ENCODE measurements at places on chromosomes 3 and 15. TPM values are rescaled to one million over a fixed set of nuclear protein-coding genes. Genes with fewer than 3 reads are reported as not detected.
A peak's percentile ranks its signal among the peaks of the same experiment; 100 is the strongest.

- no peak for DNase-seq
Measured at GRCh38 chr15:81859737-81860516, 185.9 kb downstream of the MEX3B start.

- DNase-seq, result no peak
Measured at GRCh38 chr3:21673393-21673792, 77.6 kb downstream of the ZNF385D start.

GRCh38 chr3:188349351-188349901 is 195.5 kb downstream of the LPP start:
- no peak for DNase-seq

- DNase-seq, result no peak
Measured at GRCh38 chr3:132507657-132508056, 89.4 kb upstream of the ACKR4 start.

GRCh38 chr3:52570076-52570475 is 33.7 kb downstream of the UQCC5 start:
- no peak for DNase-seq

- no peak for DNase-seq
Measured at GRCh38 chr15:36942248-36942827, 158.0 kb downstream of the MEIS2 start.

GRCh38 chr15:68572921-68573320 is 5.9 kb upstream of the CORO2B start:
- no peak for DNase-seq

GRCh38 chr3:100443690-100444089 is 42.4 kb downstream of the LNP1 start:
- no peak for DNase-seq

DNA sequence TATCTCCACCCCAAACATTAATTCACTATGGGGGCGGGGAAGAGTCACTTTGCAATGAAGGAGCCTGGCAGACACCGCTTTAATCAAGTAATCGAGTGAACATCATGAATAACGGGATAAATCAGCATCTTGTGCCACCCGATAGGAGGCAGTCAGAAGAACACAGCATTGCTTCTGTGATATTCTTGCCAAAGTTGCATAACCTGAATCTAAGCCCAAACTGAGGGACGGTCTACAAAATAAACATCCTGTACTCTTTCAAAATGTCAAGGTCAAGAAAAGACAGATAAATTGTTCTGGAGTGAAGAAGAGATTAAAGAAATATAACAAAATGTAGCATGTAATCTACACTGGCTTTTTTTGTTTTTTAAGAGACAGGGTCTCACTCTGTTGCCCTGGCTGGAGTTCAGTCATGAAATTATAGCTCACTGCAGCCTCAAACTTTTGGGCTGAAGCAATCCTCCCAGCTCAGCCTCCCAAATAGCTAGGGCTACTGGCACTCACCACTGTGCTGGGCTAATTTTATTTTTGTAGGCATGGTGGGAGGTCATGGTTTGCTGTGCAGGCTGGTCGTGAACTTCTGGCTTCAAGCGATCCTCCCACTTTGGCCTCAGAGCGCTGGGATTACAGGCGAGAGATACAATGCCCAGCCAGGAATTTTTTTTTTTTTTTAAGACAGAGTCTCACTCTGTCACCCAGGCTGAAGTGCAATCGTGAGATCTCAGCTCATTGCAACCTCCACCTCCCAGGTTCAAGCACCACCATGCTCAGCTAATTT is 20.1 kb upstream of the VWA5B2 start:
- DNase-seq, result no peak

DNA sequence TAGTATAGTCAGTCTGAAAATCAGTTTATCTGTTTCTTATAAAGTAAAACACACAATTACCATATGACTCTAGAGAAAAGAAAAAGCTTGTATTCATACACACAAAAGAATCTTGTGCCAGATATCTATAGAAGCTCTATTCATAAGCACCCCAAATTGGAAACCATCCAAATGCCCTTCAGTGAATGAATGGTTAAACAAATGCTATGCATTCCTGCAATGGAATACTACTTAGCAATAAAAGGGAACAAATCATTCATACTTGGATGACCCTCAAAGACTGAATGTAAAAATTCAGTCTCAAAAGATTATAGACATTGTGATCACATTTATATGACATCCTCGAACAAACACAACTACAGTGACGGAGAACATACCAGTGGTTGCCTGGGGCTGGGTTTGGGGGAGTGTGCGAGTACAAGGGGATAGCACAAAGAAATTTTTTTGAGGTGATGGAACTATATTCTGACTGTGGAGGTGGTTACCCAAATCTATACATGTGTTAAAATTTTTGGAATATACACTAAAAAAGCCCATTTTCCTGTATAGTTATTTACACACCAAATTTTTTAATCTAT is 680.6 kb downstream of the NTRK3 start:
- no peak for DNase-seq

- DNase-seq, result peak; percentile 34
Measured at GRCh38 chr3:183518491-183519251, 36.8 kb downstream of the KLHL6 start.

GRCh38 chr3:15831927-15832326 is 34.1 kb upstream of the ANKRD28 start:
- no peak for DNase-seq

DNA sequence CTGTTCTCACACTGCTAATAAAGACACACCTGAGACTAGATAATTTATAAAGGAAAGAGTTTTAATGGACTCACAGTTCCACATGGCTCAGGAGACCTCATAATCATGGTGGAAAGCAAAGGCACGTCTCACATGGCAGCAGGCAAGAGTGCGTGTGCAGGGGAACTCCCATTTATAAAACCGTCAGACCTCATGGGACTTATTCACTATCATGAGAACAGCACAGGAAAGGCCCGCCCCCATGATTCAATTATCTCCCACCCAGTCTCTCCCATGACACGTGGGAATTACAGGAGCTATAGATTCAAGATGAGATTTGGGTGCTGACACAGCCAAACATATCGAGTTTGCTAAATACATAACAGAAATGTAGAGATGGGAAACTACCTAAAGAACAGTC is 39.5 kb upstream of the DGKG start:
- DNase-seq, result no peak

DNA sequence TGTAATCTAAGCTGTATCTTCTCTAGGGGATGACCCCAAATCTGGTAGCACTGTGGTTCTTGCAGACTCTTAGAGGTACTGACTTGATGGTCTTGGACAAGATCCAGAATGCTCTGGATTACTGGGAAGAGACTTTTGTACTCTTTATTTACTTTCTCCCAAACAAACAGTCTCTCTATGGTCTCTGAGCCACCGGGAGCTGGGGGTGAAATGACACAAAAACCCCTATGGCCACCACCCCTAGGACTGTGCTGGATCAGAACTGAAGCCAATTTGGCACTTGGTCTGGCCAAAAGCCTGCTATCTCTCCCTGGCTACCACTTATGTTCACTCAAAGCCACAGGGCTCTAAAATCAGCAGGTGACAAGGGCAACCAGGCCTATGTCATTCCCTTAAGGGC is 50.2 kb upstream of the SI start:
- DNase-seq, result no peak

GRCh38 chr3:119861681-119862080 is 79.8 kb downstream of the NR1I2 start:
- DNase-seq, result no peak

GRCh38 chr15:89656116-89656815 is 999 bp upstream of the KIF7 start:
- no peak for DNase-seq

DNA sequence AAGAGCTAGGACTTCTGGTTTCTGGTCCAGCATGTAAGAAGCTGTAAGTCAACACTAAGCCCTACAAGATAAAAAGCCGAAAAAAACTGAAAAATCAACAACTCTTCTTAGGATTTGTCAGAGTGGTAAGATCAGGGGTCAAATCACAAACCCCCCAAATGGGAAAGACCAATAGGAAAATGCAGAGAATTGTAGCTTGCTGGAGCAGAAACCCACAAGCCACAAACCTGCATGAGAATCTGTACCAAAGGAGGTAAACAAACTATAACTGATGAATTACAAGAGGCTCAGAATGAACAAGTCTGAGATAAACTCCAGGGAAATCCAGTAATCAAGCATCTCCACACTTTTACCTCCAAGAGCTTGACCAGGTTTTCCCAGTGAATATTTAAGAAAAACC is 36.0 kb downstream of the RFX7 start:
- DNase-seq, result no peak

DNA sequence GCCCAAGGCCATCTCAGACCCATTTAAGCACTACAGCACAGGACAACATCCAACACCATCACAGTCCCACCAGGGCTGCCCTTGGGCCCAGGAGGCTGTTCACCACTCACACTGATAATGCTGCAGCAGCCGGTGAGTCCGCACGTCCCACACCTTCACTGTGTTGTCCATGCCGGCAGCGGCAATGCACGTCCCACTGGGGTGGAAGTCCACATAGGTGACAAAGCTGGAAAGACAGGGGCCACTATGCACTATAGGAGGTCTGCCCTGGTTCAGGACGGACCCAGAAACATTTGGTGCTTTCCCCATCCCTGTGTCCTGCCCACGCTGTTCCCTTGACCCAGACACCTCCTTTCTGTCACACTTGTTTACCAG is 8.5 kb downstream of the POC1A start:
- DNase-seq, result no peak

DNA sequence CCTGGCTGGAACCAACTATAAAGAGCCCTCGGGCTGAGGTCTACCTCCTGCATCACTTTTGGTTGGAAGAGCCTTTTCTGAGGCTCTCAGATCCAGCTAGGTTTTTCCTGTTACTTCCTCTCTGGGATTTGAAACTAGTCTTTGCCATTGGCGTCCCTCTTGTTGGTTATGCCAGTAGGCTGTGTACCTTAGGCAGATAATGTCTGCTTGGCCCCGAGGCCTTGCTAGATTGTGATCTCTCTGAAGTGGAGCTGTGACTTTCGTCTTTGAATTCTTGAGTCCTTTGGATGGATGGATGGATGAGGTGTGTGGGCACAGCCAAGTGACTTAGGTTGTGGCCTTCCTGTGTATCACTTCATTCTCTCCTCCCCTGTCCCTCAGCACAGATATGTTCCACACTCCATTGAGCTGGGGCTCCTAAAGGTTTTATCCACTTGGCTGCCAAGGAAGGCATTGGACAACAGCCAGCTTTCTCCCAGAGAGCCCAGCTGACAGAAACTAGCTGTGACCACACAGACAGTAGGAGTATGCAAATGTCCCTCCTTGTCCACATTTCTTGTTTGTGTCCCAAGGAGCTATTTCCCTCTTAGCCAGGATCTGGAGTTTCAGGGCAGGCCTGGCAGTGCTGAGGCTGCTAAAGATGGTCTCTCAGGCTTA is 7.9 kb upstream of the DNAJC17 start:
- no peak for DNase-seq

DNA sequence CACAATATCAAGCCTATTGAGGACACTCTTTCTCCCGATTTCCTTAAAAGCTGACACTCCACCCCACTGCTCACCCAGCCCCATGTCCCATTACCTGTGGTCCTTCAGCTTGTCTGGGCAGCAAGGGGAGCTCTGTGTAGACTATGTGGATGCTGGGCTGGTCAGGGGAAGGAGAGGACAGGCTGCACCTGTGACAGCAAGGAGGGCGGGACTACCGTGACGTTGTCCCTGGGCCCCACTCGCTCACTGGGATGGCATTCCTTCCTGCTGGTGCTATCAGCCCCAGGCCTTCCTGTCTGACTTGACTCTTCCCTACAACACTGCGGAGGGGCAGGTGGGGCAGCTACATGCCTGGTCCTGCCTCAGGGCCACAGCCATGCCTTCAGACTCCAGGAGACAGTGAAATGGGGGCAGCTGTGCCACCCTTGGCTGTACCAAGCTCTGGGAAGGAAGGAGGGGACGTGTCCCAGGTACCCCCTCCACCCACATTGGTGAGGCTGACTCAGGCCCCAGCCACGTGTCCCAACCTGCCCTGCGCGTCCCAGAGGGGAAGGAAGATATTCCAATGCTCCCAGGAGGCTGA is at the start of gene TMEM40:
TMEM40 (minus strand) TSS at position 163 of the 583 bp plus-strand sequence. CDS start 9,427 bp downstream, outside the sequence.
- DNase-seq, result no peak

DNA sequence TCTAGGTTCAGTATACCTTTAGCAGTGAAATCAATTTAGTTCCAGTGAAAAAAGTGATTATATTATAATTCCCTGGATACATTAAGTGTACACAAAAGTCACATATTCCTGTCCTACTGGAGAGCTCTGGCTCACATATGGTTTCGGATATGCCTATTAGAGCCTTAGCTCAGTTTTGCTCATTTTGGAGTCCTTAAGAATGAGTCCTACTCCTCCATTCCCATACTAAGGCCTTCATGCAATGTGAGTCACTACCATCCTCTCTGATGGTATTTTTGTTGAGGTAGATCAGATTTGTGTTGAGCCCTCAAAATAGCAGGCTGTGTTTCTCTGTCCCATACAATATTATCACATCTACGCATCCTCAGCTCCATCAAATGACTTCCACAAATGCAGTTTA is 294.2 kb upstream of the COL8A1 start:
- no peak for DNase-seq

GRCh38 chr3:131353016-131353877 is 28.3 kb upstream of the NUDT16 start:
- DNase-seq, result no peak

DNA sequence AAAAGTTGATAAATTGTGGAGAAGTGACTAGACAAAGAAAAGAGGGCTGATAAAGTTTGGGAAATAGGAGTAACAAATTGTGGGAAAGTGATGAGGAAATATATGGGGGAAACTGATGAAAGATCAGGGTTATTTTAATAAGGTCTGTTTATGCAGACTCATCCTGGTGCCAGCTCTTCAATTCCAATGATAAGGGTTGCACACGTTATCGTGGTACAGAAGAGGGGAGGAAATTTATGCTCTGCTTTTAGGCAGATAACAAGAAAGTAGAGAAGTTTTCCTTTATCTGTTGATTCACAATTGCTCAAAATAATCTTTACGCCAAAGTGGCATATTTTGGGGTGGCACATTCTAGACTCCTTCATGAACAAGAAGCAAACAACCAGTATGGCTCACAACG is 32.1 kb upstream of the LIPC start:
- DNase-seq, result no peak

DNA sequence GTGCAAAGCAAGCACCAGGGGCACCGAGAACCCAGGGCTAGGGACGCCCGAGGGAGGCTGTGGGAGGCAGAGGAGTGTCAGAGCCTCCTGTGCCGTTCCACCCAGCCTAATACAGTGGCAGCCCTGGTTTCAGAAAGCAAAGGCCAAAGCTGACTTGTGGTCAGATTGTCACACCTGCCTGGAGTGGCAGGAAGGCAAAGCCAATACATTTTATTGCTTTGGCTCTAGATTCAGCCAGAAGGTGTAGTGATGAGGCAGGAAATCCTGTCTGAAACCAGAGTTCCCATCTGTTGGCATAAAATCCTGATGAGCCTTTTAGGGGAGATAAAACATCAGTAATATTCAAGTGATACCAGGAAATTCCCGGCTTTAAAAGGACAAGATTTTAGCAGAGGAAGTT is 168.3 kb downstream of the SLCO3A1 start:
- DNase-seq, result no peak

GRCh38 chr3:73036694-73037591 is 24.5 kb upstream of the EBLN2 start:
- DNase-seq, result no peak

Gene HYAL1
- 2.5 TPM for total RNA-seq

Gene ADIPOQ
- total RNA-seq, result not detected

Gene CHRNB4
- 4.1 TPM for total RNA-seq

Gene ZMYND10
- total RNA-seq, result 2.3 TPM

Gene VIPR1
- not detected for total RNA-seq

Gene TUSC7
- not detected for total RNA-seq

Gene TMEM41A
- total RNA-seq, result 20.2 TPM

Gene TBL1XR1
- total RNA-seq, result 153 TPM

Gene ARHGAP31
- 6.3 TPM for total RNA-seq

Gene ARPIN
- 26.0 TPM for total RNA-seq

Data from neural crest cell (in vitro differentiated cells).